ENCODE measurements at places on chromosomes 12 and 14.
A peak's percentile ranks its signal among the peaks of the same experiment; 100 is the strongest.

DNA sequence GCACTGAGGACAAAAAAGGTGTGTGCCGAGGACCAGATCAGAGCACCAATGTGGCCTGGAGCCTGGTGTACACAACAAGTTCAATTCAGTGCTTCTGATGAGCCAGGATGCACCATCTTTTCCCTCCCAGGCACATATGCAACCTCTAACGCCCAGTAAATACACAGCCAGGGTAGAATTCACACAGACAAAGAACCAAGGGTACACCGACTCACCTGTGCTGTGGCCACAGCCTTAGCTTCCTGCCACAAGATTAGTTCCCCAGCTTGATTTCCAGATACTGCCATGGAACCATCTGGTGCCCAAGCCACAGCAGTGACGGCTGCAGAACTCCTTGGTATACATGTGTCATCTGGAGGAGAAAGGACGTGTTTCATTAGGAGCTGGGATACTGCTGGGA, 29.4 kb downstream of the PARP2 start:
- DNase-seq = no peak

DNA sequence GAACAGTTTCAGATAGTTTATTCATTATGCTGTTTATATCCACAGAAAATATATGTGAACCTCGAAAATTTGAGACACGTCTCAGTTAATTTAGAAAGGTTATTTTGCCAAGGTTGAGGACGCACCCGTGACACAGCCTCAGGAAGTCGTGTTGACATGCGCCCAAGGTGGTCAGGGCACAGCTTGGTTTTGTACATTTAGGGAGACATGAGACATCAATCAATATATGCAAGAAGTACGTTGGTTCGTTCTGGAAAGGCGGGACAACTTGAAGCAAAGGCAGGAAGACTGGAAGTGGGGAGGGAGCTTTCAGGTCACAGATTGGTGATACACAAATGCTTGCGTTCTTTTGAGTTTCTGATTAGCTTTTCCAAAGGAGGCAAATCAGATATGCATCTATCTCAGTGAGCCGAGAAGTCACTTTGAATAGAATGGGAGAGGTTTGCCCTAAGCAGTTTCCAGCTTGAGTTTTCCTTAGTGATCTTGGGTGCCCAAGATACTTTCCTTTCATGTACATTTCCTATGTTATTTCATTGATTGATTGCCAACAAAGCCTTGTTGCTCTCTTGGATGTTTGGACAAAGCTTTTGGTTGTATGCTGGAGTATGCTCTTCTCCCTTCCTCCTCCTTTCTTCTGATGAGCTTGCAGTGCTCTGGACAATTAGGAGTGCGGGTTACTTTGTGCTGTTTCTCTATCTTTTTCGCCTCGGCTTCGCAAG, 3.2 kb downstream of the SNAPC1 start:
- no peak for DNase-seq

DNA sequence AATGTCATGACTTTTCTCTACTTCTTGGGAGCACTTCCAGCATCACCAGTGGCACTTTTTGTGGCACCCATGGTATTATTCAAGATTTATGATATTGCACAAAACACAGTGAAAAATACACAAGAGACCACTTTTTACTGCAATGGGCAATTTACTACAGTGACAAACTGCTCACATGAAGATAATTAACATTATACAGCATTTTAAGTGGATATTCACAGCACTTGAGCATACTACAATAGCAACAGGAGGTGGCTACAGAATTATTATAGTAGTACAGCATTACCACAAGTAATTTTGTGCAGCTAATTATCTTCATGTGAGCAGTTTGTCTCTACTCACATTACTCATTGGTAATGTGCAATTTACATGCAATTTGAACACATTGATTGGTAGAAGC, 18.3 kb downstream of the IL26 start:
- no peak for DNase-seq

DNA sequence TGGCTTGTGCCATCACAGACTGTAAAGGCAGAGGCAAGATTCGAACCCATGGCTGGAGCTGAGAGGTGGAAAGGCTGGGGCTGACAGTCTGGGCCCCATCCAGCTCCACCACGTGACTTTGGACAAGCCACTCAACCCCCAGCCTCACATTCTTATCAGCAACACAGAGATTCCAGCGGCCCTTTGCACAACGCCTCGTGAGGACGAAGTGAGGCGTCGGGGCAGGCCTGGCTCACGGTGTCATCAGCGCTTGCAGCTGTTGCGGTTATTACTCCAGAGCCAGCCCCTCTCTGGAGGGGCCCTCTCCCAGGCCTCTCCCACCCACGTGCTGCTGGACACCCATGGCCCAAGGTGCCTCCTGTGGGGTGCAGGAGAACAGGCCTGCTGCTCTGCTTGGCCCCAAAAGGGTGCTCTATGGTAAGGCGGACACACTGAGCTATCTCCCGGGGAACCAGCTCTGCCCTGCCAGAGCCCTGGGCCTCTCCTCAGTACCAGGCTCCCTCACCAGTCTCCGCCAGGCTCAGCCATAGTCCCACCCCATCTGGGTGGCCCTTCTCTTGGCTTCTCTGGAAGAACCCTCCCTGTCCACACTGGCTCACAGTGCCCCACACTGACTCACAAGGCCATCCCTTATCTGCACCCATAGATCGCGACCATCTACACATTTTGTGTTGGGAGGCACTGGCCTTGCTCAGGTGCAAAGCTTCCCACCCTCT, 21.1 kb downstream of the CHGA start:
- no peak for DNase-seq

GRCh38 chr14:23186913-23187654, 3.6 kb upstream of the SLC7A8 start:
- peak; percentile 68 for DNase-seq

DNA sequence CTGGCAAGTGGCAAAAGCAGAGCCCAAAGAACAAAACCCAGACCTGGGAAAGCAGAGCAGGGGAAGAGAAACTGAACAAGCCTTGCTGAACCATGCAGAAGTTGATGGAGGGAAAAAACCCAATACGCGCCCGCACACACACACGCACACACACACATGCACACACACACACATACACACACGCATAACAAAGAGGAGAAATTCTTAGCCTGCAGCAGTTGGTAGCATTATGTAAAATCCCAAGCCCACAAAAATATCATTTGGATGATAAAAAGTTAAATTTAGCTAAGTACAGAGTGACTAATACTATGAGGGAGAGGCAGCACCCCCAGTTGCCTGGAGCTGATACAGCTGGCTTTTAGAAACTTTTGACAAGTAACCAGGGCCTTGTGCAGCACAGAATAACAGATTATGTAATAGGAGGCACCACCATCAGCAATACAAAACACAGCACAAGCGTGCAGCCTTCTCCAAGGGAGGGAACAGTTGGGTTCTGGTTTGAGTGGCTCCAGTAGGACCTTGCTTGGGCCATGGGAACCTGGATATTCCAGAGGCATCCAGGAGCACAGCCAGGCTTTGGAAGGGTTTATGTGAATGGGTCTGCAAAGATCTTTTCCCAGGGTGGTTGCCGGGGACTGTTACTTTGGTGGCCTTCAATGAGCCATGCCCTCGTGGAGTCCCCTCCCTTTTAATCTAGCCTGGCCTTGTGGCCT, 35.3 kb downstream of the PITPNM2 start:
- DNase-seq = peak; percentile 88

DNA sequence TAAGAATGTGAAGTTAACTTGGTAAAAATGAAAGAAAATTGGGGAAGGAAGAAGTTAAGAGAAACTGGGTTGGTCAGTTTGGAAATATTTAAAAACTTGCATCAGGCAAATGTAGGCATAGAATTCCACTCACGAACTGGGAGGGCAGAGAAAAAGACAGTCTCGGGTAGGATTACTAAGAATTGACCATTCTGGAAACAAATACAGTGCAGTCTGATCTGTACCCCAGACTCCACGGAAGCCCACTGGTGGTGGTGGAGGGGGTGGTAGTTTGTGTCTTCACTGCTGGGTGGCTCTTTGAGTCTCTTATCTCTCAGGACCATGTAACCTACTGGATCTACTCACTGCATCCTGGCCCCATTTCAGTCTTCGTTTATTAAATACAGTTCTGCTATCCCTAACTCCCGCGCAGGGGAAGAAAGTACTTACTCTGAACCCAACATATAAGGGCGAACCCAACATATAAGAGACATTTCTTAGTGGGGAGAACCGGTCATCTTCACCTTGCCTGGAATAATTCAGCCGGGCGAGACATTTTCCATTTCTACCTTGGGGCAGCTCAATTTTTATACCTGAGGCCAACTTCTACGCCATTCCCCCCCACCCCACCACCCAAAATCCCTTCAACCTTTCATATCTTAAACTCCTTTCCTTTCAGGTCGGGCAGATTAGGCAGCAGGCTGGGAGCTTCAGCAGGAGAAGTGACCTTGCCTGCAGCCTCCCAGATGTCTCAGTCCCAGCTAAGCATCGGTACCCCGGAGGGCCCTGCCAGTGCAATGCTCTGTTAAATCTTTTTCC, 1.7 kb downstream of the SLC2A3 start:
- DNase-seq = no peak

DNA sequence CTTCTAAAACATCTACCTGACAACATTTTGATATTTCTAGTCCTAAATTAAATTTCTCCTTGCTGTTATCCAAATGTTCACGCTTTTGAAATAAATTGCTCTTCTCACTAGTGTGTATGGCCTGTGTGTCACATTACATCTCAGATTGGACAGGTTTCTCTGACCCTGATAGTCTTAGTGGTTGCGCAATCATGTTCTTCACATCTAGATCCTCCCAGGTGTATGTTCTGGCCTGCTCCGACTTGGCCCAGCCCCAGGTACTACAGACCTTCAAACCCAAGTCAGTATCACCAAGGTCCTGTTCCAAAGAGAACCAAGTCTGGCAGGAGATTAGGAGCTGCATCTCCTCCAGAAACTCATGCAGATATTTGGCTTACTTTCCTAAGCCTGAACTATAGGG, 209.5 kb downstream of the ASCL1 start:
- DNase-seq = no peak

DNA sequence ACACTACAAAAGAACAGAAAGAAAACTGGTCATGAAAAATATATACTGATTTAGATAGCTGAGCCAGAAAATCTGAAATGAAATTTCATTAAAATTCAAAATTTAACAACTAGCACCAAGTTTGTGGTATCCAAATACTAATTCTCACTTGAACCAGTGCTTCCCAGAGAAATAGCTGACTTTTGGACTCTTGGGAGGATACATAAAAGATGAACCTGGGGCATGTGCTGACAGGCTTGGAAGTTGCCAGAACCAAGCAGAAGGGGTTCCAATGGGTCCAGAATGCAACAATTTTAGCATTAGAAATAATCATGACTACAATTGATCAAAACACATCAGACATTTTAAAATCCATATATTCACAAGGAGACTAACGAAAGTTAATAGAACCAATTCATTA, 175.0 kb downstream of the MDGA2 start:
- no peak for DNase-seq

- DNase-seq = no peak
Observed at GRCh38 chr12:132511516-132512196, 21.7 kb downstream of the FBRSL1 start.

DNA sequence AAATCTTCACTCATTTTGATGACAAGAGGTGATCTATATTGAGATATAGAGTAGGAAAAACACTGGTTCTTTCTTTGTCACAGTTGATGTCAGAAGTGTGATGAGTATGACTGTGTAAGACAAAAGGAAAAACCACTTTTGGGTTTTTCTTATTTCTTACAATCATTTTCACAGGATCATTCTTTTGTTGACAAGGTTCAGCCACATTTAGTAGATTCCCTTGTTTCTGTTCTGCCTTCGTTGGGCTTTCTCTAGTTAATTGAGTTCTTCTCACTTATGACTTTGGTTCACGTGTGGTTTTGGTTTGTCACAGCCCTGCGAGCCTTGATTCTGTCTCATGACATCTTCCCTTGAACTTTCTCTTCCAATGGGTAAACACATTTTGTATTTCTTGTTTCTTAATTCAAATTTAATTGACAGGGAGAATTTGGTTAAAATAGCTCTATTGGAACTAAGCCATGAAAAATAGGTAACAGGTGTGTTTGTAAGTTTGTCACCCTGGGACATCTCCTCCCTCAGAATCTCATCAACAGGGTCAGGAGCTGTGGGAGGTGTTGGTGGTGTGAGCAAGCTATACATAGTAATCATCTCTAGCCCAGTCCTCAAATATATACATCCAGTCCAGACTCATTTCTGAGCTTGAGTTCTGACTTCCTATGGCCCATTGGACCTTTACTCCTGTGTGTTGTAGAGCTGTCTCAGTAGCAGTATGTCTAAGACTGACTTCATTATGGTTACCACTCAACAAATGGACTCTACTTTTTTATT, 255.3 kb downstream of the BMP4 start:
- DNase-seq = no peak

DNA sequence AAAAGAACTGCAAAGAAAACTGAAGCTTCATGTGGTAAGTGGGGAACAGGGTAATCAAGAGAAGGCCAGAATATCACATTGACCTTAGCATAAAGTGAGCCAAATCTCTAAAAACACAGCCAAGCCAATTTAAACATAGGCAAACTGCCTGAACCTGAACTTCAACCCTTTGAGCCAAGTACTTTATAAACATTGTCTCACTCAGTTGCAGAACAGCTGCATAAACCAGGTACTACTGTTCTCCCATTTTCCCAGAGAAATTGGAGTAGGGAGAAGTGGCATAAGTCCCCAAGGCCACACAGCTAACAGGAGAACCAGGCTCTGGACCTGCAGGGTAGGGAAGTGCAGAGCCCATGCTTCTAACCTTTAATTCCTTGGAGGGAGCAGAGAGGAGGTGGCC, 30.4 kb upstream of the FKBP4 start:
- no peak for DNase-seq

- DNase-seq = peak; percentile 33
Observed at GRCh38 chr14:24080888-24081738, 9.8 kb downstream of the CPNE6 start.

DNA sequence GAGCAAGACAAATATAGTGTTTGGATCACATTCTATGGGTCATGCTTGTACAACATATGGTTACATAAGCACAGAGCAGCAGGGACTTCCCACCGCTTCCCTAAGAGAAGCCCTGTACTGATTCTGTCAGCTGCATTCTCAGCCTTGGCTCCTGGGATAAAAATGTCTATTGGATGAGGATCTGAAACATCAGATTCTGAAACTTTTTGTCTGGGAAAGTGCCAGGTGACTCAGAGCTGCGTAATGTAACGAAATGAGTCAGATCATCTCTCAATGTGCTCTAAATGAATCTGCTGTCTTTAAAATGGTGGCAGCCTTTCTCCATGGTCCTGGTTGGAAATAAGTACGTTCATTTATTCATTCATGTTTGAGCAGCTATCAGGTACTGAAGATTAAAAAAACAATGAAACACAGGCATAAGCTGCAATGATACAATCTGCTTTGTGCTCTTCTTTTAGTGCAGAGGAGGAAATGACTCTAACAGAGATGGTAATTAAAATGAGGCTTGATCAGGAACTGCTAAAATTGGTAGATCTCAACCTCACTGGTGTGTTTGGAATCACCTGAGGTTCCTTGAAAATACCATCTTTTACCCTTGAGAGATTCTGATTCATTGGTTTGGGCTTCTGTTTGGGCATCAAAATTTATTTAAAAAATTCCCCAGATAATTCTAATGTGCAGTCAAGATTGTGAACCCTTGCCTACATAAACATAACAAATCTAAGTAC, 99.1 kb upstream of the NAP1L1 start:
- peak; percentile 97 for DNase-seq

All from iris pigment epithelial cell (primary cell).